ENCODE measurements at places on chromosomes 1 and 21.

- DNase-seq: no peak
Observed at GRCh38 chr1:244161236-244161510, 110.1 kb downstream of the ZBTB18 start.

DNA sequence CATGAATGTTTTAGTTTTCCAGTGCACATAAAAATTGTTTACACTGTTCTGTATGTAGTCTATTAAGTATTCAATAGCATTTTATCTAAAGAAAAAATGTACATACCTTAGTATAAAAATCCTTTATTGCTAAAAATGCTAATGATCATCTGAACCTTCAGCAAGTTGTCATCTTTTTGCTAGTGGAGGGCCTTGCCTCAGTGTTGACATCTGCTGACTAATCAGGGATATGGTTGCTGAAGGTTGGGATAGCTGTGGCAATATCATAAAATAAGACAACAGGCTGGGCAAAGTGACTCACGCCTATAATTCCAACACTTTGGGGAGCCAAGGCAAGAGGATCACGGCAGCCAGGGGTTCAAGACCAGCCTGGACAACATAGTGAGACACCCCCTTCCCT, 9.0 kb downstream of the DYNLT5 start:
- no peak for DNase-seq

DNA sequence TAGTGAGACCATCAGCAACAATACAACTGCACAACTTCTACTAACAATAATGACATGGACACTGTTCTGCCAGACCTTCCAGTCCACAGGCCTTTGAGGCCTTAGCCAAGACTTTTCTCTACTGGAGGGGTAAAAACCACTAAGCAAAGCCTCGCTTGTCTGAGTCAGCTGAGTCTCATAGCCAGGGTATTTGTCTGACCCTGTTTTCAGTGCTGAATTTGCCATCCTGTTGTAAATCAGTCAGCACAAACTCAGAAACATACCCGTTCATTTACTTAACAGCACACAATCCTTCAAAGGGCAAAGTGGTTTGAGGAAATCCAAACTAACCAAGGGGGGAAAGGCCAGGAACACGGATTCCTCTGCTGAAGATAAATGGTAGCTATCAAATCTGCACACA, 537.8 kb downstream of the SMYD3 start:
- DNase-seq: no peak

GRCh38 chr1:155983191-155984024, 5.1 kb upstream of the ARHGEF2 start:
- no peak for DNase-seq

GRCh38 chr1:54070171-54070837, 16.9 kb downstream of the TCEANC2 start:
- no peak for DNase-seq

GRCh38 chr1:85801520-85801919, 93.3 kb upstream of the ZNHIT6 start:
- no peak for DNase-seq

- DNase-seq: no peak
Observed at GRCh38 chr1:29514361-29515169, 278.2 kb downstream of the PTPRU start.

DNA sequence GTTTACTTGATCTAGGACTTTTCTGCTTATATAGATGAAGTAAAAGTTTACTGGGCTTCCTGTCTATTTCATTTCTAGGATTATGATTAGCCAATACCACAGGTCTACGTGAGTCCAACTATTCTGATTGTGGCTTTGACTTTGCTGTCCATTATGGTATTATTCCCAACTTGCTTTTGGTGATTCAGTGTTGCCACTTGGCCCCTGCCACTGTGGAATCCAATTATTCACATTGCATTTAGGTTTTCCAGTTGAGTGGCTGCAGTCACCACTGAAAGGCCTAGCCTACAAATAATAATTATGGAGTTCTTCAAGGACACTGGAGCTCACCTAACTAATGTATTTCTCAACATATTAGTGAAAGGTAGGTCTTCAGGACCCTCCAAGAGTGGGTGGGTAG, 574.3 kb upstream of the USP24 start:
- no peak for DNase-seq

GRCh38 chr1:234968451-234968850, 160.2 kb downstream of the TOMM20 start:
- DNase-seq: no peak

GRCh38 chr1:220769205-220769604, 17.5 kb upstream of the MTARC1 start:
- no peak for DNase-seq

DNA sequence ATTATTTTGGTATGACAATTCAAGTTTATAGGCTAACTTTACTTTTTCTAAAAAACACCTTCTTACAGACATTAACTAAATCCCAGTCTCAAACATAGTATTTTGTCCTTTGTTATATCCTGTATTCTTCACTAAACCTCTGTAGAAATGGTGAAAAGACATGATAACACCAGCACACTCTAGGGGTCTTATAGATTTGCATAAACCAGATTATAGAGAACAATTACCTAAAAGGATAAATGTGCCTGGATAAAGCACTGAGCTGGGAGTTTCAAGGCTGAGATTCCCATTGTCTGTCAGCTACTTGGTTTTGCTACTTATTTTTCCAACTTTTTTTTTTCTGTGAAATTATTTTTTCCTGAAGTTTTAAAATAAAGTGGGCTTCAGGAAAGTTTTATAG, 1288.6 kb upstream of the TMPRSS15 start:
- no peak for DNase-seq

GRCh38 chr1:160081261-160081936, at the start of gene KCNJ9:
KCNJ9 (plus strand) TSS chr1:160081538; CDS start chr1:160084031, 2,493 bp downstream.
- DNase-seq: no peak

GRCh38 chr1:85387781-85388180, 77.2 kb downstream of the DDAH1 start:
- DNase-seq: no peak

- no peak for DNase-seq
Observed at GRCh38 chr1:201880928-201881571, 7.6 kb upstream of the SHISA4 start.

GRCh38 chr1:199218533-199218932, 579.7 kb downstream of the PTPRC start:
- no peak for DNase-seq

- no peak for DNase-seq
Observed at GRCh38 chr1:154831462-154831861, 38.6 kb downstream of the KCNN3 start.

GRCh38 chr1:246309247-246309884, 197.7 kb downstream of the SMYD3 start:
- no peak for DNase-seq

DNA sequence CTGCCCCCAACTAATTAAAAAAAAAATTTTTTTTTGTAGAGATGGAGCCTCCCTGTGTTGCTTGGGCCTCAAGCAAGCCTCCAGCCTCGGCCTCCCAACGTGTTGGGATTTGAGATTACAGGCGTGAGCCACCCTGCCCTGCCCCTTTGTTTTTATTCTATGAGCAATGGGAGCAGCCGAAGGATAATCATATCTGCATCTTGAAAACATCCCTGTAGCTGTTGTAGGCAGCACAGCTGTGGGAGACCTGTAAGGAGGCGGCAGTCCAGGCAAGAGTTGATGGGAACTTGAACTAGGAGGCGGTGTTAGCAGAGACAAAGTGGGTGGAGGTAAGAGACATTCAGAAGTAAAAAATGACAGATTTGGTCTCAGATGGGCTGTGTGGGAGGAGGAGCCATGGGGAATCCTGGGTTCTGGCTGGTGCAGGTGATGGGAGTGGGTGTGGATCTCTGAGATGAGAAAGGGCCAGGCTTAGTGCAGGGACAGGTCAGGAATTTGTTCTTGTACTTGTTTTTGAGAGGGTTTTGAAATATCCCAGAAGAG, 31.3 kb downstream of the STUM start:
- DNase-seq: no peak
